ENCODE measurements at places on chromosomes 3 and 15.

- DNase-seq, result no peak
These were observed 2.7 kb upstream of the LIPH start for GRCh38 chr3:185555101-185555501.

DNA sequence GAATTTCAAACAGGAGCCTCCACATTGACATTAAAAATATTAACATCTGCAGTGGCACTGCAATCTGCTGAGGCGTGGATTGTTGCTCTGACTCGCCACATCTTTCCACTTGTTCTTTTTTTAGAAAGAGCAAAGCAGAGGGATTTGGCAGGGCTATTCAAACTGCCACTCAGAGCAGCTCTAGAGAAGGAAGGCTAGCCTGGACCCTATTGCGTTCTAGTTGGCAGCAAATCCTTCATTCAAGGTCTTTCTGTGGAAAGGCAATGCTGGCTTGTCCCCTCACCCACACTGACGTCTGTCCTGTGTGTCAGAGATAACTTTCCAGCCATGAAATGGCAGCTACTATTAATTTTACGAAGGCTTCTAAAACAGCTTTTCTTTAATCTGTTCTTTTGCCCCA lies 483.2 kb upstream of the SGO1 start:
- DNase-seq, result no peak

GRCh38 chr3:129424185-129424841 lies 4.1 kb downstream of the EFCAB12 start:
- no peak for DNase-seq

DNA sequence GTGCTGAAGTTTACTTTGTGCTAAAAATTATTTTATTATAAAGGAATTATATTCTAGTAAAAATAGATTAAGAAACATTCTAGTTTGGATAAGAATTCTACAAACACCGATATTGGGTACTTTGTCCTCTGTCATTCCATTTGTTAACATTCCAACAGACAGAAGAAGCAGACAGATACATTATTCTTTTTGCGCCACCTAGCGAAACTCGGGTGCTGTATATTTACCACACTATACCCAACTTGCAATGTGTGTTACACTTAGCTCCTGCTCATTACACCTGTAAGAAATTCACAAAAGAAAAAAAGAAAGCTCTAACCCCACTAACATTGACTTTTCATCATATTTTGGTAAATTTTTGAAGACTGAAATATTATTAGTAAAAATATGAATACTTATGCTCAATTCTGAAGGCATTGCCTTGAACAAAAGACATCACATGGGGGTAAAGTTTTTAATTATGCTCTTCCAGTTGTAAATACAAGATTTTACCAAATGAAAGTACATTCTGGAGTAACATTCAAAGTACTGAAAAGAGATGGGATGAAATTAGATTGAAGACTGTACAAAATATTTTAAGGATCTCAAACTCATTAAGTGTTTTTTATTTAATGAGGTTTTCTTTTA lies 136.5 kb upstream of the MLF1 start:
- DNase-seq, result peak; percentile 11

DNA sequence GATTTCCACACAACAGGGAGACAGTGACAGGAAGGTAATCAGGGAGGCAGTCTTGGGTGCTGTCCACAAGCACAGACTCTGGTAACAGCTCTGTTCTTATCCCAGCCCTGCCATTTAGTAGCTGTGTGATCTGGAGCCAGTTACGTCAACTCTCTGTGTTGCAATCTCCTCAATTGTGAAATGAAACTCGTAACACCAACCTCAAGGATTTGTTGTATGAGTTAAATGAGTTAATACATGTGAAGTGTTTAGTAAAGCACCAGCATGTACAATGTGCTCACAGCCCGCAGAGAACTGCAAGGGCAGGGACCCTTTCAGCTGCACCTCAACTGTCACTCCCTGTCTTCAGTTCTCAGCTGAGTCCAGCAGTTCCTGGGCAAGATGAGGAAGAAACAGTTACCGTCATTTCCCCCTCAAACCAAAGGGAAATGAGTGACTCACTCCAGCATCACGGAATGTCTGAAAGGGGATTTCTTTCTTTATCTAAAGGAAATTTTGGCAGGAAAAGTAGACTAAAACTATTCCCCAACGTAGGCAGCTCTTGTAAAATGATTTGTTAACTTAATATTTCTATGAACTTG lies 39.9 kb upstream of the MB21D2 start:
- no peak for DNase-seq

- no peak for DNase-seq
These were observed 47.0 kb downstream of the PSMD6 start for GRCh38 chr3:63976161-63976871.

DNA sequence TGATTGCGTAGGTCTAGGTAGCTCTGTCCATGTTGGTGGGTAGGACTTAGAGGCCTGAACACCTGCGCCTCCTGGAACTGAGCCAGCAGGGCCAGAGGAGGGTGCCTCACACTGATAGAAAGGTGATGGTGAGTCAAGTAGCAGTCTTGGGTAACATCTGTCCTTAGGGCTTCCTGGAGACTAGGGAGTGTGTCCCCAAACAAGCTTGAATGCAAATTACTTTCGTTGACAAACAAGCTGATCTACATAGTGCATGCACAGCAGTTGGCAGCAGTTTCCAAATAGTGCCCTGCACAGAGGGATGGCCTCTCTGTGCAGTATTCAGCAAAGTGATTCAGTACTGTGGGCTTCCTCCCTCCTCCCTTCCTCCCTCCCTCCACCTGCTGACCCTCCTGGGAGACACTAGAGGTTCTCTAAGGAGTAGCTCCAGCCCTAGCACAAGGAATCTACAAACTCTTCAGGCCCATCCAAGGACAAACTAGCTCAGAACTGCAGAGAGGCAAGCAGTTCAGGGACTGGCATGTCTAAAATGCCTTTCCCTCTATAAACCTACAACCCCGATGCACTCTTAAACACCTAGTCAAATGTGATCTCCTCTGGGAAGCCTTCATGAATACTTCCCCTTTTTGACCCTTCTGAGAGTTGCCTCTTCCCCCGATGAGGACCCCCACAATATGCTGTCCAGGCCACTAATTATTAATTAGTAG lies 61.0 kb downstream of the TLE3 start:
- no peak for DNase-seq
